GM23248 (cell line): ENCODE measurements at places on chromosomes 7 and 10.
A peak's percentile ranks its signal among the peaks of the same experiment; 100 is the strongest.

- no peak for DNase-seq
These were observed 236.2 kb downstream of the ELFN1 start for GRCh38 chr7:1906087-1906830.

GRCh38 chr10:3020311-3020710, 47.0 kb upstream of the PFKP start:
- DNase-seq = no peak

DNA sequence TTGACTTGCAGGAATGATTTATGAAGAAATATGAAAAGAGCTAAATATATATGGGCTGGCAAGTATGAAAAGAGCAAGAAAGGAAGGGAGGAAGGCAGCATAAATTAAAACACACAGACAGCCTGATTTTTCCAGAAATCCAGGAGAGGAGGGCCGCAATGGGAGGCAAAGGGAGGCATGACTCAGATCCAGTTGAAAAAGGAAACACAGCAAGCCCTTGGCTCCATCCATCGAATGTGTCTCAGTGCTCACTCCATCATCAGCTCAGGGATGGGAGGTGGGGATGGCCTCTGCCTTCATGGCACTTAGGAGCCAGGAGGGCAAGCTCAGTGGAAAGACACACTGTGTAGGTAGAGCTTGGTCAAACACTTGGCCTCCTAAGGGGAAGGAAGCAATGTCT, 75.7 kb upstream of the PDZD8 start:
- DNase-seq = peak; percentile 42

DNA sequence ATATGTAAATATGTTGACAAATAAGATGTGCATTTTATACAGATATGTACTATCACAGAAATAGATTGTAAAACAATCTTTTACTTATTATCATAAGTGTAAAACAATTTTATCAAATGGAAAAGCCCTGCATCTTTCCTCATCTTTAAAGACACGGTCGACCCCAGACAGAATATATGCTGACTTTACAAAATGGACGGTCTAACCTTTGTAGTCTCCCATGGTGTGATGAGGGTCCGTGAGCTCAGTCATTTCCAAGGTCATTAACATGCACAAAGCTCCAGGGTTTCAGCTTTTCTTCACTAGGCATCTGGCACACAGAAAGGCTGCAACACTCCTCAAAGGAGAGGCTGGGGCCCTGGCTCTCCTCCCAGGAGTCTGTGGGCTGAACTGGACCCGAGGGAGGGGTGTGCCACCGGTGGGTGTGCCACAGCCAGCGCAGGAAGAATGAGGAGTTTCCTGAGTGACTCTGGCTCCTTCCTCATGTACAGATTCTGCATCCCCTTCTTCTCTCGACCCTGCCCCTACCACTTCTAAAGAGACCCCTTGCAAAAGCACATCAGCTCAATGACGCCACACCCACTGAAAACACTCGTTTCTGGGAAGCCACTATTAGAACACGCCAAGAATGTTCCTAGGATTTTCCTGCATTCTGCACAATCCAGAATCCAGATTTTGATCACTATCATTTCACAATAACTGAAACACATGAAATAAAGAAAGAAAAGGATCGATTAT, 26.2 kb upstream of the ABLIM1 start:
- peak; percentile 56 for DNase-seq

GRCh38 chr7:20229646-20230500, 12.7 kb upstream of the MACC1 start:
- peak; percentile 90 for DNase-seq

DNA sequence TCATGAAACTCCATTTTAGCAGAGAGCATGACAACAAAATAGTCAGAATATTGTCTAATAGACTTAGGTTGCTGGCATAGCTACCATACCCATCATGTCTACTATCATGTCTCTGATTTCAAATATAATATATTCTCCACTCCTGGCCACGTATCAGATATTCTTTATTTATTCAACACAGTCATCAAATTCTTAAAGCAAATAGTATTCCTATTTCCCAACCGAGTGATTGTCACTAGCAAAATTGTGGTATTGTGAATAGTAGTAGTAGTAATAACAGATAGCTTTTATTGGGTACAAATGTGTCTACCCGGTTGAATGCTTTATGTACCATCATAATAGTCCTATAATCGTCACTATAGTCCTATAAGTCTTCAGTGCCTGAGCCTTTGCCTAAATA, 918.6 kb downstream of the KCNMA1 start:
- DNase-seq = no peak

DNA sequence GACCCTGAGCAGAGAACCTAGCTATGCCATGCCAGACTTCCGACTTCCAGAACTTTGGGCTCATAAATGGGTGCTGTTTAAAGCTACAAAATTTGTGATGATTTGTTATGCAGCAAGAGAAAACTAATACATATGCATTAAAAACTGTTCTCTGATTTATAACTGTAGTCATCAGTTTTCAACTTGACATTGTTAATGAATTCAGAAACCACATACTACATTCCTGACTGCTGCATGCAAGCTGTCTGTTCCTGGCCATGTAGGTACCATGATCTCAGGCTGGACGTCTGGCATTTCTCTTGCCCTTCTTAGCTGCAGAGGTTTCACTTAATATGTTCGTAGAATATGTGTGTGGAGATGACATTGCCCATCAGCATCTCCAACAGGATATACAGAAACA, 28.4 kb downstream of the MKX start:
- no peak for DNase-seq

DNA sequence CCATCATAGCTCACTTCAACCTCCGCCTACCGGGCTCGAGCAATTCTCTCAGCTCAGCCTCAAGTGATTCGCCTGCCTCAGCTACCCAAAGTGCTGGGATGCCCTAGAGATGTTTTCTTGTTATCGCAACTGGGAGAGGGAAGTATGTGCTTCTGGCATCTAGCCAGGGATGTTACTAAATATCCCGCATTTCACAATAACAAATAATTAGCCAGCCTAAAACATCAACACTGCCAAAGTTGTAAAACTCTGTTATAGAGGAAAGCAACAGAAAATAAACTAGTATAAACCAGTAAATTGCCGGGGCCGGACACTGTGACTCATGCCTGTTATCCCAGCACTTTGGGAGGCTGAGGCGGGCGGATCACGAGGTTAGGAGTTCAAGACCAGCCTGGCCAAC, 7.2 kb downstream of the INA start:
- DNase-seq = peak; percentile 50

DNA sequence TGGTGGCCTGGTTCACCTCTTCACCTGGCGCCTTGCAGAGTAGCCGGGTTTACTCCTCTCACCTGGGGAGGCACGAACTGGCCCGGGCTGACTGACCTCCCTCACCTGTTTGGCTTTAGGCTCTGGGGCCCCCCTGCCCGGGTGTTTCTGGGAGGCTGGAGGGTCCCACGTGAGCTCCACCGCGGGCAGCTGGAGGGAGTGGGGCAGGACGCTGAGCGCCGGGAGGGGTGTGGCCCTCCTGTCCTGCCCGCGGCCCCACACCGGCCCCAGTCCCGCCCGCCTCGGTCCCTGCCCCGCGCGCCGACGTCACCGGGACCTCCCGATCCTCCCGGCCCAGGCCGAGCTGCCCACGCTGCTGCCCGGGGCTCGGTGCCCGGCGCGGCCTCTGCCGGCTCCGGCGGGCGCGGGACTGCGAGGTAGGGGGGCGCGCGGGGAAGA, at the start of gene AMZ1:
TSS of gene AMZ1 (plus strand) at position 322 of the 438 bp plus-strand sequence. CDS start 12,250 bp downstream, outside the sequence.
- DNase-seq = peak; percentile 67

DNA sequence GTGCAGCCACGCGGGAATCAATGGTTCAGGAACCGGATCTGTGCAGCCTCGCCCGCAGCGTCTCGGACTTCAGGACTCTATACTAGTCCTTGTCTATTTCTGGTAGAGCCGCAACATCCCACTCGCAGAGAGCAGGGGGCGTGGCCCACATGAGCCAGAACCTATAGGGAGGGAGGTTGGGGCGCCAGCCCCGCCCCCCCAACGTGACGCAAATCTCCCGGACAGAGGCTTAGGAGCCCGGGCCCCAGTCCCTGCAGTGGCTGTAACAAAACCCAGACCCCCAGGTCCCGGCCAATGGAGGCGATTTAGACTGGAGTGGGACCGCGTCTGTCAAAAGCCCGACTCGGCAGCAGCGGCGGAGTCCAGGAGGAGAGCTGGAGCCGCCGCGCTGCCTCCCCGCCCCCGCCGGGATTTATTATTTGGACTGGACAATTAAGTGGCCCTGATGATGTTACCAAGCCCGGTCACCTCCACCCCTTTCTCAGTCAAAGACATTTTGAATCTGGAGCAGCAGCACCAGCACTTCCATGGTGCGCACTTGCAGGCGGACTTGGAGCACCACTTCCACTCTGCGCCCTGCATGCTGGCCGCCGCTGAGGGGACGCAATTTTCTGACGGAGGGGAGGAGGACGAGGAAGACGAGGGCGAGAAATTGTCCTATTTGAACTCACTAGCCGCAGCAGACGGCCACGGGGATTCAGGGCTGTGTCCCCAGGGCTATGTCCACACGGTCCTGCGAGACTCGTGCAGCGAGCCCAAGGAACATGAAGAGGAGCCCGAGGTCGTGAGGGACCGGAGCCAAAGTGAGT, at the start of gene NKX2-3:
TSS of gene NKX2-3 (plus strand) at position 256 of the 809 bp plus-strand sequence. CDS start at position 446, 190 bp downstream.
- peak; percentile 61 for DNase-seq

DNA sequence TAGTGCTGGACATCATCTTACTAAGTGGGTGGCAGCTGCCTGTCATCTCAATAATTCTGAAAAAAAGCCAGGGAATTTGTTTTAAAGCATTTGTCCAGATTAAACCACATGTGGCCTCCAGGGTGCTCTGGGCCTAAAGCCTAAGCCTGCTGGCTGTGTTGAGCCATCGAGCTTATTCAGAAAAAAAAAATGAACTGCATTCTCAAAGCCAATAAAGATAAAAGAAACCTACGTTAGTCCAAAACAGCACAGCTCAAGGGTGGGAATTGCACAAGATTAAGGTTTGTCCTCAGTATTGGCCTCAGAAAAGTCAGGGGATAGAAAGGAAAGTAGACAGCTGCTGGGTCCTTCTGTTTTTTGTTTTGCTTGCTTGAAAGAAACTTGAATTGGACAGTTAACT, 22.6 kb upstream of the PRTFDC1 start:
- peak; percentile 90 for DNase-seq

DNA sequence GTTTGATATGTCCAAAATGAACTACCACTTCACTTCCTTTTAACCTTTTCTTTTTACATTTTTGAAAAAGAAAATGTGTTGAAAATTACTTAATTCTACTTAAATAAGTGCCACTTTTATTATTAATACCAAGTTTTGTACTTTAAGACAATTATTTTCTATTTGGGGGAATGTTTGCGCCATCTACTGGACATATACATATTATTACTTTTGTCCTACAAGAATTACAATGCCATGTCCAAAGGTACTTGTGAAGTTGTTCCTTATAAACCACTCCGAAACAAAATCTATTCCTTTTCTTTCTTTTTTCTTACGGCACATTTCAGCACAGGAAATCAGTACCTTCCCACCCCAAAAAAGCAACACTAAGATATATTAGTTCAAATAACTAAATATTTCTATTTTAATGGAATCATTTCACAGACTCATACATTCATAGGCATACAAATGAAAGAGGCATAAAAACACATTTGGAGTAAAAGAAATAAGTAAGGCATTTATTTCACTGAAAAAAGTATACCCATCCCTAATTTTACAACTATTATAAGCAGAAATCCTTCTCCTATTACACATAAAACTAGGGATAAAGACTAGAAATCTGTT, 169.9 kb downstream of the RNF133 start:
- peak; percentile 62 for DNase-seq

DNA sequence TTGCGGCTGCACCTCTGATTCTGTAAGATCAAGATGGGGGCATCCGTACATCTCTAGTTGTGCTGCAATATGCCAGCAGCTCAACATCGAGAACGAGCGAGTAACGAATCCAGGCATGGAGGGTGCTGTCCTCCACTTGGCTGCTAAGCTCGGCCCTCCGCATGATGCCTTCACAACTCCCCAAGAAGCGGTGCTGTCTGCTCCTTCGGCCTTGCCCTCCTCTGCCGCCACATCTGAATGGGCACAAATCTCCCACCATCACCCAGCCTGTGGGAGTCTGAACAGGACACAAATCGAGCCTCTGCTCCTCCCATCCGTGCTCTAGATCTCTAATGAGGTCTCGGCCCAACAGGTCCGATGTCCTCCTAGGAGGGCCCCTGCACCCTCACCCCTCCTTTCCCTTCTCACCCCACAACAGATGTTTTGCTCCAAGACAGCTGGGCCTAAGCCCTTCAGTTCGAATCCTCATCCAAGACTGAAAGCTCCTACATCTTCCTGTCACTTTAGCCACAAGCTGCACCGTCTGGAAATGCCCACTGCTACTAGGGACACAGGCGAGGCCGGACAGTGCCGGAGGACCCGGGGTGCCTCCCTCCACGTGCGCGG, 86.7 kb downstream of the ZNF33B start:
- DNase-seq = peak; percentile 5

DNA sequence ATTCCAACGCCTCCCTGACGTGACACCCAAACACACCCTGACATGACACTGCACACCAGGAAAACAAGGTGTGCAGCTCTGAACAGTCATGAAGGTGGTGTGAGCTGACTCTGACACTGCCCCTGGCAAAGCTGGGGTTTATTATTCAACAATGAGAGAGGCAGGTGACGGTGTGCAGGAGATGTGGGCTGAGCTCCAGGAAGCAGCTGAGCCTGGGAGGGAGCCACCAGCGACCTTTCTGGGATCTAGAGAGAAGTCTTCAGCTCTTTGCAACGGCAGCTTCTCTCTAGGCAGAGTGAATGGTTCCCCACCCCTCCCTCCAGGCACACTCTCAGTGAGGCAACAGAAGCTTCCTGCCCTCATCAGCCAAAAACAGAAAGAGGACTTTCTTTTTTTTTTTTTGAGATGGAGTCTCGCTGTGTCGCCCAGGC, 65.6 kb downstream of the SH3PXD2A start:
- DNase-seq = no peak

- DNase-seq = peak; percentile 65
These were observed 17.8 kb downstream of the ENO4 start for GRCh38 chr10:116866987-116867595.

DNA sequence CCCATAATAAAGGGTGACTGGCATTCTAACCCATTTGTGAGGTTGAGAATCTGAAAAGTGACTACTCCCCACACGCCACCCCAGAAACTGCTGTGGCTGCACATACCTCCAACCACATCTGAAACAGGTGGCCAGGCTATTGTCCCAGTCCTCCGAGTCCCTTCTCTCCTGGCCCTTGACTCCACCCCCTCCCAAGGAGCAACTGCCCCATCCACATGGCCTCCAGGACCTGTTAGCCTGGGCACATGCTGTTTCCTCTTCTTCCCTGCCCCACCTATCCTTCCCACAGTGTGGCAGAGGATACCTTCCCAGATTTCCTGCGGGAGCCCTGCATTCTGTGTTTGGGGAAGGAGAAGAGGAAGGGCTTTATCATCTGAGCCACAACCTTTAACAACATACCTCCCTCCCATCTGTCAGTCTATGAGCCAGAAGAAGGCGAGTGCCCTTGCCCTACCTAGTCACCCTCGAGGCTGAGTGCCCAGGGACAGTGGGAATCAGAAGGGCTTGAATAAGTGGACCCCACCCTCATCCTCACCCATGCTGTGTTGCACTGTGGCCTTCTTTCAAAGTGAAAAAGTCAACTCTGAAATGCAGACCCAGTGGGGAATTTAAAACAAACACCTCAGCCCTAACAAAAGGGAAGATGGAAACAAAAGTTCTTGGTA, 11.9 kb downstream of the STEAP1B start:
- DNase-seq = no peak

- DNase-seq = no peak
These were observed 37.4 kb upstream of the CDK6 start for GRCh38 chr7:92873776-92874175.

GRCh38 chr7:726854-727103, 280 bp downstream of the DNAAF5 start:
- DNase-seq = no peak
